ENCODE measurements at places on chromosomes 5 and 9.

DNA sequence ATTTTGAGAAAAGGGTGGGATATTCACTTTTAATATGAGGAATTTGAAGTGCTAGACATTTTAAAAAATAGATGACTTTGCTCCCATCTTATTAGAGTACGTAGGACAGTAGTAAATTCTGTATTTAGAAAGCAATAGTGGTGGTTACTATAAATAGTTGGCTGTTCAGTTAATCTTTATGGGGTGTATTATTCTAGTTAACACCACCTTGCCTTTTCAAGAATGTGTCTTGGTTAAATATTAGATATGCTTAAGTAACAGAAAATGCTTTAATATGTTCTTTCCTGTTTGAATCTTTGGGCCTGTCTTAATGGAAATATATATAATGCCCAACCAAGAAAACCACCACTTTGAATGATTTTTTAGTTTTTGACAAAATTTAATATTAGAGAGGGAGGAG lies 608.7 kb upstream of the FAM174A start:
- DNase-seq: no peak

DNA sequence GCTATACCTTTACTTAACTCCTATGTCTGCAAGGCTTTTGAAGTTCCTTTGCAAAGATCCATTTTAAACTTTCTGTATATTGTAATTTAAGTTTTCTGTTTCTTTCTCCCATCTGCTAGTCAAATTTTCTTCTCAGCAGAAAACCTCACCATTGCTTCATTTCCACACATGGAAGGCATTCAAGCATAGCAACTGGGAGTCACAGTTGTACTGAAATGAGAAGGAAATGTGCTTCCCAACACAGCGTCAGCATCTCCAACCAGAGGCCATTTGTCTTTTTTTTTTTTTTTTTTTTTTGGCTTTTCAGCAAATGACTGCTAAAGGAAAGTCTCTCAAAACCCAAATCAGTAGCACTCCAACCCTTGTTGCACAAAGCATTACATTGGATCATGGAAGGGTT lies 92.5 kb downstream of the RAB3C start:
- DNase-seq: no peak

- DNase-seq: peak; percentile 91
Observed at GRCh38 chr9:100111235-100111634, 12.2 kb downstream of the INVS start.

DNA sequence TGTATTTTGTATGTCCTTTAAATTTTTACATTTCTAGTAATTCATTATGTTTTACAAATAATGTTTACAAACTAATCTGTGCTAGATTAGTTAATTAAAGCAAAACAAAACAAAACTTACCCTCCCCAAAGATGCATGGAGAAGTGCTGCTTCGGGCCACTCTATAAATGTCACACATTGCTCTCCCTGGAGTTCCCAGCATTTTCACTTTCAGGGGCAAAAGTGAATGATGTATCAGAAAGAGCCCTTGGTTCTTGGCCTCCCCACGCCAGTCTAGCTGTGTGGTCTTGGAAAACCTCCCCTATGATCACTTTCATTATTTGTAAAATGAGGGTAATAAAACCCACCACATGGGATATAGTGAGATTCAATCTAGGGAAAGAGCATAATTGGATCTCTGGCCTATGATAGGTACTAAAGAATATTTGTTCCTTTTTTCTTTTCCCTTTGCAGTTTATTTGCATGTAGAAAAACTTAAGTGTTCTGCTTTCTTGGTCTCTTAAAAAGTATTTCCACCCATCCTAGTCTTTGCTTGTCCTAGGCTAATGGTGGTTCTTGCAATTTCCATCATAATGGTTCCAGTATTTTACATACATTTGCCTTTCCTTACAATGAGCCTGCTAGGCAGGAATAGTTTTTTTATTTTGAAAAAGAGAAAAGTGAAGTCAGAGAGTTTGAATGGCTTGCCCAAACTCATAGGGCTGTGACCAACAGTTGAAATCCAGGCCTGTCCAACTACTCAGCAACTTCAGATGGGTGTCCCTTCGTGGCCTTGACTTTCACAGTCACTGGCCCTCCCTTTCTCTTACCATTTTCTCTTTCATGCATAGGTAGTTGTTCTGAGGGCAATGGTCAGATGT lies 184.5 kb upstream of the KLF4 start:
- DNase-seq: no peak

GRCh38 chr9:68872026-68872501 lies 141.8 kb downstream of the PRKACG start:
- no peak for DNase-seq

- DNase-seq: no peak
Observed at GRCh38 chr5:59503220-59503619, 390.3 kb downstream of the PDE4D start.

Measured in fibroblast of the conjunctiva (primary cell).